HFFc6 (cell line): ENCODE measurements at places on chromosomes 11 and 22. TPM values are rescaled to one million over a fixed set of nuclear protein-coding genes. Genes with fewer than 3 reads are reported as not detected.

- H3K27me3 ChIP-seq, result peaks cover 12% of the 10 kb centered on the region
- no peaks in the 10 kb centered on the region for H3K4me1 ChIP-seq
- DNase-seq, result no peak
- peaks cover 3% of the 10 kb centered on the region for H3K36me3 ChIP-seq
- H3K4me3 ChIP-seq, result no peak overlapping the region
- no peak overlapping the region for H3K27ac ChIP-seq
These were observed 370.8 kb downstream of the CTTN start for GRCh38 chr11:70769106-70769505.

Gene OR51E1
- total RNA-seq, result not detected in 3 replicates

DNA sequence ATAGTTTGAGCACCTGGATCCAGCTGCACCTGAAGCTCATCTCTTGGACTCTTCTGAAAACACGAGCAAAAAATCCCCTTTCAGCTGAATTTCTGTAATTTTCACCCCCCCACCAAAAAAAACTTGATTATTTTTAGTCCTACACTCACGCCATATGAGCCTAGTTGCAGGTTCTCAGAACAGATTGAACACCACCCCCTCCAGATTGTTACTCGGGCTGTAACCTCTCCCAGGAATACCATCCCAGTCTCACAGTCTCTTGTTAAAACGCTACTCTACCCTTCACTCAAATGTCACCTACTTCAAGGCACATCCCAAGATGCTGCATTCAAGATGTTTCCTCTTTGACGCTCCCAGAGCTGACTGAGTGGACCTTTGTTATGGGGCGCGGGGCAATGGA is 96.3 kb upstream of the PRDM11 start:
- H3K36me3 ChIP-seq, result no peaks in the 10 kb centered on the region
- H3K4me3 ChIP-seq, result no peak overlapping the region
- peaks cover 13% of the 10 kb centered on the region for H3K4me1 ChIP-seq
- no peak for DNase-seq

Gene NXPE2
- not detected in 3 replicates for total RNA-seq

DNA sequence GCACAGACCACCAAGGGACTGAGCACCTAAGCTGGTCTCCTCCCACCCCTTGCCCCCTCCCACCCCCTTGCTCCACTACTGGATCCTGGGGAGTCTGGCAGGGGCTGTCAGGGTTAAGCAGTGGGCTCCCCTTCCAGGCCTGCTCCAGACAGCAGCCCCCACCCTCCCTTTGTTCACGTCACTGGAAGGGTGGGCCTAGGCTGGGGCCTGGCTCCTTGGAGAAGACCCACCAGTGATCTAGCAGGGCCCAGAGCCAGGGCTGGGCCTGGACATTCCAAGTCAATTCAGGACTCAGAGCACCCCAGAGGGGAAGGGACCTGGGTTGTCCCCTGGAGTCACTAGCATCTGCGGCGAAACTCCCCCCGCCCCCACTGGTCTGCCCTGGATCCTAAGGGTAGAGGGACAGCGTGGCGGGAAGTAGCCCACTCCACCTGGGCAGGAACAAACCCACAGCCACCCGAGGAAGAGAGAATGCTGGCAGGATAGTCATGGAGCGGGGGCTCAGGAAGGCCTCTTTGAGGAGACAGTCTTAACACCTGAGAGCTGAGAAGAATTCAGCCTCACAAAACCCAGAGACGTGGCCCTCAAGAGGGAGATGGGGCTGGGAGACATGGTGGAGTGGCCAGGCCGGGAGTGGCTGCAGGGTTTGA is 45.8 kb downstream of the IGLL1 start:
- no peak overlapping the region for H3K4me3 ChIP-seq
- DNase-seq, result no peak
- H3K27me3 ChIP-seq, result peaks cover 18% of the 10 kb centered on the region
- H3K4me1 ChIP-seq, result peaks cover 17% of the 10 kb centered on the region

- peak; percentile 54 for DNase-seq
- H3K36me3 ChIP-seq, result no peaks in the 10 kb centered on the region
- H3K4me3 ChIP-seq, result peak within 1 kb of the TSS; percentile 92
- peak within 1 kb of the TSS; percentile 93 for H3K27ac ChIP-seq
- H3K27me3 ChIP-seq, result peaks cover 4% of the 10 kb centered on the region
These were observed at the start of gene PLXNB2 for GRCh38 chr22:50306753-50307749. TSS of gene PLXNB2 (minus strand) at chr22:50307646. CDS start at chr22:50290584, 17,062 bp downstream.

DNA sequence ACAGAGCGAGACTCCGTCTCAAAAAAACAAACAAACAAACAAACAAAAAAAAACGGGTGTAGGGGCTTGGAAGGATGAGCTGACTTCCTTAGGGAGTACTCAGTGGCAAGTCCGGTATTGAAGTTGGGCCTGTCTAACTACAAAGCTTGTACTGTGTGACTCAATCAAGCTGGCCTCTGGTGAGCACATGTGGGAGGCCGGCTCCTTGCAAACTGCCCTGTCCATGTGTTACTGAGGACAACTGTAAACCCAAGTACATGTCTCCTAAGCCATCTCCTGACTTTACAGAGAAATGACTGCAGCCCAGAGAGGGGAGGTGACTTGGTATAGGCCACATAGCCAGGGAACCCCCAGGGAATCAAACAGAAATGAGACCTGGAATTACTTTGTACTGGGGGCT is 11.6 kb downstream of the RIBC2 start:
- H3K4me3 ChIP-seq, result no peak overlapping the region
- peaks cover 18% of the 10 kb centered on the region; the same call in 1 of the 2 replicates for H3K27me3 ChIP-seq
- no peaks in the 10 kb centered on the region for H3K4me1 ChIP-seq
- H3K36me3 ChIP-seq, result no peaks in the 10 kb centered on the region

- no peaks in the 10 kb centered on the region; the same call in 1 of the 2 replicates for H3K27me3 ChIP-seq
- H3K27ac ChIP-seq, result no peak overlapping the region
- no peaks in the 10 kb centered on the region for H3K36me3 ChIP-seq
- no peak overlapping the region for H3K4me3 ChIP-seq
These were observed 31.6 kb upstream of the A4GALT start for GRCh38 chr22:42752230-42752746.

DNA sequence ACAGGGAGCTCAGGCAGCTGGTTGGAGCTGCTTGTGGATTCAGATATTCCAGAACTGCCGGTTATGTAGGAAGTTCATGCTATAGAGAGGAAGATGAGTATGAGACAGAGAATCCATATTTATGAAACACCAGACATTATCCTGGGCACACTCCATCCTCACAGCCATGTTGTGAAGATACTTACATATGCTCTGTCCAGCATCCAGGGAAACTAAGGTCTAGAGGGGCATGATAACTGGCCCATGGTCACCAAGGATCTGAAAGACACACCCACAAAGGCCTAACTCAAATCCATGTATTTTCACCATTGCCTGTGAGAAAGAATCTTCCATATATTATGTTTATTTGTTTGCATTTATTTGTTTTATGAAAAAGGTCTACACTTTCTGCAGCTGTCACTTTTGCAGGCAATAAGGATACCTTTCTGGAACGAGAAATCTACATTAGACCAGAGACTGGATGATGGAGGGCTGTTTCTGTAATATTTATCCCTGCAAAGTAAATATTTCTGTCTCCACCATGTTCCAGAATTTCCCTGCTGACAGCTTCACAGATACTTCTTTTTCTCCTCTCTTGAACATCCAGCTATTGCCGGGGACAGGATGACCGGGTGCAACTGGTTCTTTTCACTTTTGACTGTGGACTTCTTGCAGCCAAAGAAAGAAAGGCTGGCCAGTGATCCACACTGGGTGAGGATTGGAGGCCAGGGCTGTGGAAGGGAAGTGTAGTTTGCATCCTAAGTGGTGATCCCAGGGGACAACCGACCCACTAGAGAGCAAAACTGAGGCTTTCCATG is 145.9 kb upstream of the NAV2 start:
- no peak overlapping the region for H3K27ac ChIP-seq
- H3K4me1 ChIP-seq, result peaks cover 9% of the 10 kb centered on the region
- peaks cover 11% of the 10 kb centered on the region; the same call in 1 of the 2 replicates for H3K27me3 ChIP-seq

- H3K4me3 ChIP-seq, result no peak overlapping the region
- no peaks in the 10 kb centered on the region for H3K4me1 ChIP-seq
- H3K36me3 ChIP-seq, result no peaks in the 10 kb centered on the region
- peaks cover 31% of the 10 kb centered on the region for H3K27me3 ChIP-seq
- no peak overlapping the region for H3K27ac ChIP-seq
These were observed 52.2 kb downstream of the HORMAD2 start for GRCh38 chr22:30132290-30132996.

- no peak overlapping the region for H3K4me3 ChIP-seq
- no peak for DNase-seq
- H3K27ac ChIP-seq, result no peak overlapping the region
- H3K27me3 ChIP-seq, result peaks cover 2% of the 10 kb centered on the region
- peaks cover 9% of the 10 kb centered on the region; the same call in 1 of the 2 replicates for H3K4me1 ChIP-seq
These were observed 52.1 kb upstream of the EIF3M start for GRCh38 chr11:32531528-32531927.

DNA sequence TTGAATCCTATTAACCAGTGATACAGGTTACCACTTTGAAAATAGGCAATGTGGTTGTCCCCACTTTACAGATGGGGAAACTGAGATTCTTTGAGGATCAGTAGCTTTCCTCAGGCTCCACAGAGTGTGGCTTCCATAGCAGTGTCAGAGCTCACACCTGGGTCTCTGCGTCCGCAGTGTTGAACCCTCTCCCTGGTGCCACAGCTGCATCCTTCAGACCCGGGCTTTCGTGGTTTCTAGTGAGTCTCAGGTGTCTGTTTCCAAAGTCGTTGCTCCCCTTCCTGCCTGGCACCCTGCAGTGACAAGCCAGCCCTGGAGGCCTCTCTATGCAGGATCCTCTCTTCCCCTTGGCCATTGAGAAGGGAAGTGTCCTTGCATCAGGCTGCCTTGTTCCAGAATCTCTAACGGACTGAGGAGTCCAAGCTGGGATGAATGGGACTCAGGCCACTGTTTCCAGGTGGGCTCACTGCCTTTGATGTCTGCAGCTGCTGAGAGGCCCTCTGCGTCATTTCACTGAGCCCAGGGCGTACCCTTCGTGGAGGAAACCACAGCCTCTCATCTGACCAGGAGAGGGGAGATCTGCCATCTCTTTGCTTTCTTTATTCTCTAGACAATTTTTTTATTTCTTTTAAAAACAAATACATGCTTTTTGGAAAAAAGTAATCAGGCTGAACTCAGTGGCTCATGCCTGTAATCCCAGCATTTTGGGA is 48.4 kb upstream of the MICAL2 start:
- H3K4me1 ChIP-seq, result peaks cover 33% of the 10 kb centered on the region
- H3K36me3 ChIP-seq, result peaks cover 14% of the 10 kb centered on the region; the same call in 1 of the 2 replicates
- no peaks in the 10 kb centered on the region; the same call in none of the 2 replicates for H3K27me3 ChIP-seq
- H3K4me3 ChIP-seq, result no peak overlapping the region

GRCh38 chr22:18096823-18097222 is 13.8 kb upstream of the TUBA8 start:
- no peaks in the 10 kb centered on the region; the same call in 1 of the 2 replicates for H3K4me1 ChIP-seq
- no peaks in the 10 kb centered on the region; the same call in 1 of the 2 replicates for H3K27me3 ChIP-seq
- peaks cover 22% of the 10 kb centered on the region for H3K36me3 ChIP-seq

GRCh38 chr22:37202716-37203115 is 9.6 kb downstream of the SSTR3 start:
- H3K27me3 ChIP-seq, result no peaks in the 10 kb centered on the region; the same call in 1 of the 2 replicates
- DNase-seq, result no peak
- no peaks in the 10 kb centered on the region for H3K36me3 ChIP-seq
- peaks cover 7% of the 10 kb centered on the region for H3K4me1 ChIP-seq

DNA sequence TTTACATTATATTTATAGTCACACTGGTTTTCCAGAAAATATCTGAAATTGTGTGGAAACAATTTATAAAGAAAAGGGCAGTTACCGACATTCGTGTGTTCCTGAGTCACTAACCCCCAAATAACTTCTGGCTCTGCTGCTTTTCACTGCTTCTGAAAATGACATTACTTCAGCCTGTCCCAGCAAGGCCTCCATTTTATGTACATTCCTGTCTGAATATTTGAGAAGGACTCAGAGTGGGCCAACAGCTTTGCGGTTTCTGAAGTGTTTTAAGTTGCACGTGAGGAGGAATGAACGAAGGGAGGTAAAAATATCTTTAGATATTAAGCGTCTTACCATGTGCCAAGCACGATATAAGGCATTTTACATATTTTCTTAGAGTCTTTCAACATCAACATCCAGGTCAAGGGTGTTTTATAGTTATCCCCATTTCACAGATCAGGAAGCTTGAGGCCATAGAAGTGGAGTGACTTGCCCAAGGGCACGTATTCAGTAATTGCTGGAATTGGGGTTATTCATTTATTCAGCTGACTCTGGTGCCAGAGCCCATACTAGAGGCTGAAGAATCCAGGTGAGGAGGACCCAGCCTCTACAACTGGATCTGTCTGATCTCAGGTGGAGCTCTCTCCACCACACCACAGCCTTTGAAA is 30.8 kb upstream of the WNT11 start:
- H3K27ac ChIP-seq, result no peak overlapping the region
- H3K4me1 ChIP-seq, result peaks cover 15% of the 10 kb centered on the region
- peaks cover 11% of the 10 kb centered on the region for H3K27me3 ChIP-seq
- peak overlapping the region; percentile 99 for H3K4me3 ChIP-seq

Gene P4HA3
- total RNA-seq, result 1.1 to 5.2 TPM (median 3.0 TPM) in 3 replicates

- peaks cover 69% of the 10 kb centered on the region for H3K4me1 ChIP-seq
- peaks cover 11% of the 10 kb centered on the region; the same call in 1 of the 2 replicates for H3K27me3 ChIP-seq
- DNase-seq, result no peak
- H3K4me3 ChIP-seq, result no peak overlapping the region
- H3K36me3 ChIP-seq, result peaks cover 23% of the 10 kb centered on the region
These were observed 154.3 kb upstream of the RASSF10 start for GRCh38 chr11:12854829-12855228.

DNA sequence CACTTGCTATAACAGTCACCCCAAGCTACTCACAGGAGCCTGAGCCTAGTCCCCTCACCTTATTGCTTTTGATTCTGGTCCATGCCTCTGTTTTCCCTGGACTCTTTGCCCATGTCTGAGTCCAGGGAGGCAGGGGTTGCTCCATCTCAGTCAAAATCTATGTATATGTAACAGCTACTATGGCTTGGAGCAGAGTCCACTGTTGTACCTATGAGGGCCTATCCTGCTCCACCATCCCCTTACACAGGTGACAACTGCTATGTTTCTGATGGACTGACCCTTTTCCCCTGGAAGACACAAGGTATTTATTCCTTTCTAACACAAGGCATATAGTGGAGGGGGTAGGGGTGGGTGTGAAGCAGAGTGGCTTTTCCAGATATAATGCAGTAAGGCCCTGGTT is 119.6 kb downstream of the VPREB1 start:
- no peak overlapping the region for H3K27ac ChIP-seq
- no peak overlapping the region for H3K4me3 ChIP-seq
- peaks cover 33% of the 10 kb centered on the region for H3K27me3 ChIP-seq
- no peaks in the 10 kb centered on the region for H3K4me1 ChIP-seq

Gene DNAJB7
- not detected in 3 replicates for total RNA-seq

DNA sequence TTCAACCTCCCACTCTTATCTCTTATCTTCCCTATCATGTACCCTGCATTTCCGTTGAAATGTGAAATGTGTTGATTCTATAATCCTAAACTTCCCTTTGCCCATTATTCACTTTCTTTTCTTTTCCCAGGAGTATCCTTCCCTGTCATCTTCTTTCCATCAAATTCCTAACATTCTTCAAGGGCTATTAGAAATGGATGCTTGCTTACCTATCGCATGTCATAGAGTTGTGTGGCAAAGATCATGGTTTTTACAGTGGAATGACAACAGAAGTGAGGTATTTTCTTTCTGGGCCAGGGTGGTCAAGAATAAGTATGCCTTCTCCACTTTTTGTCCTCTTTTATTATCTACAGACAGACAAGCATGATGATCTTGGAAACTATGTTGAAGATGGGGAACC is 124.4 kb upstream of the SLC5A12 start:
- H3K36me3 ChIP-seq, result no peaks in the 10 kb centered on the region
- peaks cover 64% of the 10 kb centered on the region for H3K4me1 ChIP-seq
- no peak overlapping the region for H3K27ac ChIP-seq

Gene MS4A15
- not detected in 3 replicates for total RNA-seq
